IMR-90 (cell line): ENCODE measurements at places on chromosomes 11 and 22.

DNA sequence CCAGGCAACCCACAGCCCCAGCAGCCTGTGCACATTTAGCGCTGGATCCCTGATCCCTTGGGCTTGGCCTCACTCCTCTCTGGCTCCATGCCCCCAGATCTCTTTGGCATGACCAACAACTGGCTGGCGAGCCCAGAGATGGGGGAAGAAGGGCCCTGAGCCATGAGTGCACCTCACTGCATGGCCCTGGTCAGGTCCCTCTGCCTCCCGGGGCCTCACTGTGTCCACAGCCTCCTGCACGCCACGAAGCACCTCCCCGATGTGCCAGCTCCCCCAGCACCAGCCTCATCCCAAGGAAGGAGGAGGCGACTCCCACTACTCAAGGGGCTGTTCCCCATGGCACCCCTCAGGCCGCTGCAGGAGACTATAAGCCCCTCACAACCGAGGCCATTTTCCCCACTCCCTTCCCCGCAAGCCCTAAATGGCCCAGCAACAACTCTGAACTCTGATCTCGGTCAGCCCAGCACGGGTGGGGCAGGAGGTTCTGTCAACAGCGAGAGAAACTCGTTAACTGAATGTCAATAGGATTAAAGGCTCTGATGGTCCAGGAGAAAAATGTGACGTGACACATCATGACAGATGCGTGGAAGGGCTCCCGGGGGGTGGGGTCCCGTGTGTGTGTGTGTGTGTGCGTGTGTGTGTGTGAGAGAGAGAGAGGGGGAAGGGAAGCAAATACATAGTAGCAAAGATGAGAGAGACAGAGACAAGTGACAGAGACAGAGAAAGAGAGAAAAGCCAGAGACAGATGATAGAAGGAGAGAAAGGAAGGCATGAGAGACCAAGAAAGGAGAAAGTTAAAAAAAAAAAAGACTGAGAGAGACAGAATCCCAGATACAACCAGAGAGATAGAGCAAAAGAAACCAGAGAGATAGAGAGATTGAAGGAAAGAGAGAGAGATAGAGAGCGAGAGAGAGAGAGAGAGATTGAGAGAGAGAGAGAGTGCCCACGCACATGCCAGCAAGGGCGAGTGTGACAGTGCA lies 28.4 kb upstream of the SYT7 start:
- DNase-seq, result no peak

DNA sequence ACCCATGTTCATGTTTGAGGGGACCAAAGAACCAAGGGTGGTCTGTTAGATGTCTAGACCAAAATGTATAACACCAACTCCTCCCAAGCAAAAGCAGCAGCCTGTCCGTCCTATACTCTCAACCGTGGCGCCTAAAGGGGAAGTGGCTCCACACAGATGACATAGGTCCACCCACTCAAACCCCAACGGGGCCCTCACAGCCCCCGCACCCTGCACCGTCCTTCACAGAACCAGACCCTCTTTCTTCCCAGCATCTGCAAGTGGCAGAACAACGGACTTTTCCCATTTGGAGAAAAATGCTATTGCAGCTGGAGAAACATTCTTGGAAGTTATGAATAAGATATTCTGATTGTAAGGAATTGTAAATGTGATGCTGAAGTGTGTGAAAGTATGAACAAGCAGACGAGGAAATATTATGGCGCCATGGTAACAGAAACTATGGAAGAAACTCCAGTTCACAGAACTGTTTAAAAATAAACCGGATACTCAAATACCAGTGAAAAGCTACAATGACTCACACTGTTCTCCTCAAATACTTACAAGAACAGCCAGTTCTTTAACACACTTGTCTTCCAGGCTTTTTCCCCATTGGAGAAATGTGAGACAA lies 76.5 kb upstream of the ARFGAP3 start:
- peak; percentile 97 for DNase-seq

DNA sequence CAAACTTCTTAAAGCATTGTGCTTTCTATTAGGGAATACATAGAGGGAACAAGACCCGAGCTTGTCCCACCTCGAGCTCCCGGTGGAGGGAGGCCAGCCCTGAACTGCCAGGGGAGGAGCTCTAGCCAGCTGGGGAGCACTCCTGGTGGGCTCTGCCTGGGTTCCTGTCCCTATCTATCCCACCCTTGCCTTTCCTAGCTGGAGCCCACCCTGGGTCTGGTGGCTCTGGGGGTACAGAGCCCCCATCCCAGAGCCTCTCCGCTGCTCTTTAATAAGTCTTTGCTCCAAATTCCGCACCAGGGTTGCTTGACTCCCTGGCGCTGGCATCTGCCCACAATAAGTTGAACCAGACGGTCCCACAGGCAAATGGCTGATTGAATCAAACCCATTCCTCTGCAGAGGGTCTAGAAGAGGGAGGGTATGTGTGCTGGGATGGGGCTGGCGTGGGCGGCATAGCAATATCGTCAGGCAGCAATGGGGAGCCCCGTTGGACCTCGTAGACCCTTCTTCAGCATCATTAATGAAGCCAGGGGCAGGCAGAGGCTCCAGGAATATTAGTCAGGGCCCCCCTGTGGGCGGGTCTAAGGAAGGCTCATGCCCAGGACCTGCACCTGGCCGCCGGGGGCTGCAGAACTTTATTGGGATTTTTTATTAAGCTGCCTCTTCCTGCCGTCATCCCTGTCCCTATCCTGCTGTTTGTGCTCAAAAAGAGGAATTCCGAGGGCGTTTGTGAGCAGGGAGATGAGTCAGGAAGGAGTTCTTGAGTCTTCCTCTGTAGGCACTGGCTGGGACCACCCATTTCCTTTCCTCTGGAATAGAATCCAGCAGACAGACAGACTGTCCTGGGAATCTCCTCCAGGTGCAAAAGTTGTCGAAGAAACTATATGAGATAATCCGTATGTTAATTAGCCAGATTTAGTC lies 38.5 kb upstream of the RIC3 start:
- peak; percentile 22 for DNase-seq

- DNase-seq, result peak; percentile 54
These were observed 28.5 kb downstream of the RSPH14 start for GRCh38 chr22:23113067-23113846.

GRCh38 chr11:2792381-2793250 lies 92.8 kb upstream of the KCNQ1OT1 start:
- DNase-seq, result no peak

DNA sequence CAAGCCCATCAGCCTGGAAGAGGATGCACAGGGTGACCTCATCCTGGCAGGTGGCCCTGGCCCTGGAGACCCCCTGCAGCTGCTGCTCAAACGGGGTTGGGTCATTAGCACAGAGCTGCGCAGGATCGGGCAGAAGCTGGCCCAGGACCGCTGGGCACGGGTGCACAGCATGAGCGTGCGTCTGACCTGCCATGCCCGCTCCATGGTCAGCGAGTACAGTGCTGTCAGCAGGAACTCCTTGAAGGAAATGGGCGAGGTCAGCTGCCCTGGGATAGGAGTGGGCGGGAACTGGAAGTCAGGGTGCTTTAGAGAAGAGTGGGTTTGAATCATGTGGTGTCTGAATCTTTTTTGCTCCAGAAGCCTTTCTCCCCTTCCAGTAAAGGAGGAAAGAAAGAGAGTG lies 61.1 kb downstream of the INSC start:
- no peak for DNase-seq
